Testis (tissue), 5 donors: ENCODE measurements at places on chromosomes 12 and 14.

GRCh38 chr14:37061697-37062096 is 110.7 kb downstream of the SLC25A21 start:
- H3K27ac ChIP-seq = peak overlapping the region; percentile 41
- H3K4me1 ChIP-seq = peaks cover 5% of the 10 kb centered on the region
- H3K4me3 ChIP-seq = no peak overlapping the region
- no peak for DNase-seq
- H3K27me3 ChIP-seq = no peaks in the 10 kb centered on the region

- H3K4me1 ChIP-seq = no peaks in the 10 kb centered on the region
- H3K27ac ChIP-seq = no peak overlapping the region
Observed at GRCh38 chr14:52609445-52610044, 56.9 kb downstream of the GPR137C start.

GRCh38 chr14:103067231-103067954 is 10.0 kb upstream of the CDC42BPB start:
- no peak overlapping the region for H3K27ac ChIP-seq
- H3K4me3 ChIP-seq = no peak overlapping the region
- H3K36me3 ChIP-seq = no peaks in the 10 kb centered on the region
- no peaks in the 10 kb centered on the region for H3K27me3 ChIP-seq

- H3K36me3 ChIP-seq = no peaks in the 10 kb centered on the region
- no peak for DNase-seq
- no peaks in the 10 kb centered on the region for H3K27me3 ChIP-seq
- H3K27ac ChIP-seq = no peak overlapping the region
- no peak overlapping the region for H3K4me3 ChIP-seq
- H3K4me1 ChIP-seq = no peaks in the 10 kb centered on the region
Observed at GRCh38 chr14:50107850-50108249, 8.5 kb downstream of the VCPKMT start.

- no peak overlapping the region for H3K4me3 ChIP-seq
- H3K27me3 ChIP-seq = no peaks in the 10 kb centered on the region
- no peak for DNase-seq
- H3K4me1 ChIP-seq = no peaks in the 10 kb centered on the region
- no peaks in the 10 kb centered on the region for H3K36me3 ChIP-seq
Observed at GRCh38 chr12:124238886-124239285, 56.0 kb upstream of the RFLNA start.

GRCh38 chr12:51714666-51715065 is 123.6 kb downstream of the SCN8A start:
- no peaks in the 10 kb centered on the region for H3K36me3 ChIP-seq
- H3K27me3 ChIP-seq = no peaks in the 10 kb centered on the region
- no peak overlapping the region for H3K4me3 ChIP-seq
- DNase-seq = no peak

GRCh38 chr12:93089805-93090569 is 160.9 kb upstream of the EEA1 start:
- H3K4me1 ChIP-seq = no peaks in the 10 kb centered on the region
- H3K4me3 ChIP-seq = no peak overlapping the region
- no peak for DNase-seq
- no peaks in the 10 kb centered on the region for H3K27me3 ChIP-seq

- no peak for DNase-seq
- no peaks in the 10 kb centered on the region for H3K27me3 ChIP-seq
Observed at GRCh38 chr14:62280366-62280765, 518.1 kb downstream of the SNAPC1 start.

- H3K36me3 ChIP-seq = no peaks in the 10 kb centered on the region
- H3K4me3 ChIP-seq = no peak overlapping the region
- H3K27me3 ChIP-seq = no peaks in the 10 kb centered on the region
- no peak overlapping the region for H3K27ac ChIP-seq
- H3K4me1 ChIP-seq = no peaks in the 10 kb centered on the region
Observed at GRCh38 chr12:76863837-76864236, 15.0 kb downstream of the CSRP2 start.

- H3K27ac ChIP-seq = no peak overlapping the region
- no peaks in the 10 kb centered on the region for H3K27me3 ChIP-seq
- peak; percentile 48 for DNase-seq
- no peak overlapping the region for H3K4me3 ChIP-seq
- H3K36me3 ChIP-seq = no peaks in the 10 kb centered on the region
Observed at GRCh38 chr14:67583711-67584644, 16.1 kb downstream of the PIGH start.

- H3K27me3 ChIP-seq = no peaks in the 10 kb centered on the region
- H3K4me3 ChIP-seq = no peak overlapping the region
- H3K36me3 ChIP-seq = no peaks in the 10 kb centered on the region
Observed at GRCh38 chr14:88518592-88519512, 36.0 kb downstream of the PTPN21 start.

DNA sequence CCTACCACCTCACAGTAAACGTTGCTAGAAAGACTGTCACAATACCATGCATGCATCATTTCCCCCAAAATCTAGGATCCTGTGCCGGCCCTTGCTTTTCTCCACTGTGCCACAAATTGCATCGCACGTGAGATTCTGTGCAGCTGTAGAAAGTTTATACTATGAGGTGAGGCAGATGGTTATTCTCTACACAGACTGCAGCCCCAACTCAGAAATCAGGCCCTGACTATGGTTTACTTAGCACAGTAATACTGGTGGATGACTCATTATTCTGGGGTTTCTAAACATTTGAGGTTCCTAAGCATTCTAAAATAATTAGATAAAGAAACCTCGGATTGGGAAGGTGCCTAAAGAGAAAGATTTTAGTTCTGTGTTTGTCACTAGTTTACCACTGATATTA is 163.8 kb upstream of the CCDC198 start:
- no peak overlapping the region for H3K4me3 ChIP-seq
- H3K4me1 ChIP-seq = no peaks in the 10 kb centered on the region
- H3K27ac ChIP-seq = no peak overlapping the region
- no peaks in the 10 kb centered on the region for H3K36me3 ChIP-seq

DNA sequence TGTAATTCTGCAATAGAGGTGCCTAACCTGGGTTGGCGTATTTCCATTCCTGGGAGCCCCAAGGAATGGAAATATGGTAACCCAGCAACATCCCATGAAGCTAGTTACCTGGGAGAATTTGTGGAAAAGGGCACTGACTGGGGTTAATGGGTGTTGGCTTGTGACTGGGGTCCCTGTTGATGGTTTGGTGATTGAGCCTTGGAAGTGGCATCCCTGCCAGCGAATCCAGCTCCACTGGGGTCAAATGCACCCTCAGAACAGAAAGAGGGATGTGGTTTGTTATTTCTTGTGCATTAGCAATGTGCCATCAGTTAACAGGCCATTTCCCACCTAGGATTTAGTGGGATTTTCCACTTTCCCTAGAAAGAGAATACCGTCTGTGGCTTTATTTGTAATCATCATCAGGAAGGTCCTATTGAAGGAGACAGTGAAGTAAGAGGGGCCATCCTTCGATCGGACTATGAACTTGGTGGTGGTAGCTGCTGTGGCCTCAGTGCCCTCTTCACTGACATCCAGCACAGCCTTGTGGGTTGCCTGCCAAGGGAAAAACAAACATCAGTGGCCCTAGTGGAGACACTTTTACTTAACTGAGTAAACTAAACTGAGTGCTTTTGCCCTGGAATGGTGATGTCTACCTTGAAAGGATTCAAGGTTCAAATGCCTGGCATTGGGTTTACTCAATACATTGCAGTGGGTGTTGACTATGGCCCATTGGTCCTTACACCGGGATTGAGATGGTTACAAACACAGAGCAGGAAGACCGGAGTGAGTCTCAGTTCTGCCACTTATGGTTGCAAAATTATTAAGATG is 10.4 kb upstream of the SERPINA11 start:
- H3K4me3 ChIP-seq = no peak overlapping the region
- no peaks in the 10 kb centered on the region for H3K4me1 ChIP-seq
- H3K27ac ChIP-seq = no peak overlapping the region
- no peak for DNase-seq
- no peaks in the 10 kb centered on the region for H3K27me3 ChIP-seq

- H3K27me3 ChIP-seq = no peaks in the 10 kb centered on the region
- no peaks in the 10 kb centered on the region for H3K36me3 ChIP-seq
- H3K27ac ChIP-seq = no peak overlapping the region
- no peak for DNase-seq
- H3K4me1 ChIP-seq = peaks cover 11% of the 10 kb centered on the region
- H3K4me3 ChIP-seq = no peak overlapping the region
Observed at GRCh38 chr14:103158688-103159087, 35.4 kb downstream of the TNFAIP2 start.

DNA sequence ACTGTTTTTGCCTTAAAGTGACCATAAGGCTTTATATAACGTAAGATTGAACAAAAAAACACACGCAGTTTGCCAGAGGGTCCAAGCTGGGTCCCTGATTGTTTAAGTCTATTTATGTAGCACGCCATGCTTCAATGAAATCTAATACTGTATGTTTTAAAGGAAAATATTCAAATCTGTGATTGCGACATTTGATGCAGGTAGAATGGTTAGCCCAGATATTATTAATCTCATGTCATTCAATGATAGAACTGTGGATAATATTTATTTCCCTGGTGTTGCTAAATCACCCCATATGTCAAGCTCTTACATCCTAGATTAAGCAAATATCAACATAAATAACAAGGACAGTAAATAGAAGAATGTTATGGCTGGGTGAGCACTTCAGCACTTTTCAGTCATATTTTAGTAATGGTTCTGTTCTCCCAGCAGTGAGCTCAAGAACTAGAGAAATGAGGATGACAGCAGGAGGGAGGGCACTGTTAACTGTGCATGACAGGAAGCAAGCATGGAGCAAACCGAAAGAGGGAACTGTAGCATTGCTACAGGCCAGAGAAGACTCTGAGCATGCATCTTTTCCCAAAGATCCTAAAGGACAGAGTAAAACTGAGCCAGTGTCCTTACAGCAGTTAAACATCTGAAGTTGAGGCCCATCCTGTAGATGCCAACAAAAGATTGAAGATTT is 465.7 kb upstream of the MGAT4C start:
- H3K4me3 ChIP-seq = no peak overlapping the region
- DNase-seq = no peak
- H3K27ac ChIP-seq = no peak overlapping the region
- no peaks in the 10 kb centered on the region for H3K27me3 ChIP-seq
- H3K4me1 ChIP-seq = no peaks in the 10 kb centered on the region
- H3K36me3 ChIP-seq = no peaks in the 10 kb centered on the region

GRCh38 chr12:100718187-100718586 is 76.4 kb upstream of the ANO4 start:
- H3K27me3 ChIP-seq = no peaks in the 10 kb centered on the region
- no peaks in the 10 kb centered on the region for H3K4me1 ChIP-seq
- no peak overlapping the region for H3K27ac ChIP-seq
- no peak for DNase-seq
- no peaks in the 10 kb centered on the region for H3K36me3 ChIP-seq
- no peak overlapping the region for H3K4me3 ChIP-seq

- no peaks in the 10 kb centered on the region for H3K4me1 ChIP-seq
- H3K27me3 ChIP-seq = no peaks in the 10 kb centered on the region
- H3K27ac ChIP-seq = no peak overlapping the region
- H3K4me3 ChIP-seq = no peak overlapping the region
- no peaks in the 10 kb centered on the region for H3K36me3 ChIP-seq
Observed at GRCh38 chr12:80041071-80041470, 58.3 kb upstream of the OTOGL start.

- no peaks in the 10 kb centered on the region for H3K36me3 ChIP-seq
- H3K4me1 ChIP-seq = no peaks in the 10 kb centered on the region
- no peak overlapping the region for H3K4me3 ChIP-seq
- H3K27me3 ChIP-seq = no peaks in the 10 kb centered on the region
- DNase-seq = no peak
- H3K27ac ChIP-seq = no peak overlapping the region
Observed at GRCh38 chr14:51455041-51455835, 196.5 kb upstream of the FRMD6 start.

- DNase-seq = no peak
- H3K4me3 ChIP-seq = no peak overlapping the region
- no peak overlapping the region for H3K27ac ChIP-seq
- no peaks in the 10 kb centered on the region for H3K36me3 ChIP-seq
Observed at GRCh38 chr14:37411079-37411735, 183.8 kb downstream of the FOXA1 start.

DNA sequence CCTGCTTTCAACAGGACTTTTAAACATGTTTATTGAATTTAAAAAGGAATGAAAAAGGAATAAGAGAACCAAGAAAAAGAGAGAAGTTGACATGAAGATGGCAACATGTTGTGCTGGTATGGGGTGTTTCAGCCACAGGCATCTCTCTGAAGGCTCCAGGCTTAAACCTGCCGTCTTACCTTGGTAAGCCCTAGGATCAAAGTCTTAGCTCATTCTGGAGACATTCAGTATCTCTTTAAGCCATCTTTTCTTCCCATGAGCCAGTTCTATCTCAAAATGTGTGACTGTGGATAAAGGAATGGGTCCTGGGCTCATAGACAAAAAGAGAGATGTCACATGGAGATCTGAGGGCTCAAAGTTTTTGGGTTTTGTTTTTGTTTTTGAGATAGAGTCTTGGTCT is 1.6 kb upstream of the TFCP2 start:
- no peak for DNase-seq
- H3K27ac ChIP-seq = no peak overlapping the region
- H3K36me3 ChIP-seq = no peaks in the 10 kb centered on the region
- H3K4me3 ChIP-seq = no peak overlapping the region

- H3K36me3 ChIP-seq = no peaks in the 10 kb centered on the region
- H3K4me3 ChIP-seq = no peak overlapping the region
- DNase-seq = no peak
- H3K4me1 ChIP-seq = no peaks in the 10 kb centered on the region
- no peaks in the 10 kb centered on the region for H3K27me3 ChIP-seq
Observed at GRCh38 chr14:81123811-81124210, 96.9 kb downstream of the GTF2A1 start.

- H3K27ac ChIP-seq = no peak overlapping the region
- H3K36me3 ChIP-seq = no peaks in the 10 kb centered on the region
- no peaks in the 10 kb centered on the region for H3K4me1 ChIP-seq
- H3K27me3 ChIP-seq = no peaks in the 10 kb centered on the region
- no peak for DNase-seq
Observed at GRCh38 chr12:93009533-93009932, 80.4 kb upstream of the EEA1 start.

DNA sequence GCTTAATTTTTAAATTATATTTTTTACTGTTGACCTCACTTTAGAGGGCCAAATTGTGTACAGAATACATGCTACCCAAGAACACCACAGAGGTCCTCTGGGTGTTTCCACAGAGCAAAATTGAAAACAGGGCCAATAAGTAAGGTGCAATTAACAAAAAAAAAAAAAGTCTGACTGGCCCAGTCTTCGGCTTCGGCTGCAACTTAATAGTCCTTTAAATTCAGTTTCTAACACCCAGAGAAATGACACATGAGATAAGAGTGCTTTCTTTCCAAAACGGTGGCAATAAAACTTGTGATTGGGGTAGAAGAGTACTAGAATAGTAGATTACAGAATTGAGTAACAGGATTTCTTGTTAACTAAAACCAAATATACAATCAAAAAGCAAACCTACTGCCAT is 81.3 kb downstream of the MED13L start:
- H3K4me1 ChIP-seq = peaks cover 22% of the 10 kb centered on the region
- DNase-seq = no peak
- H3K4me3 ChIP-seq = no peak overlapping the region
- no peaks in the 10 kb centered on the region for H3K36me3 ChIP-seq
- H3K27ac ChIP-seq = no peak overlapping the region

GRCh38 chr12:24535334-24536069 is 413.4 kb downstream of the BCAT1 start:
- H3K27me3 ChIP-seq = no peaks in the 10 kb centered on the region
- peak overlapping the region; percentile 39 for H3K27ac ChIP-seq
- H3K4me1 ChIP-seq = peaks cover 4% of the 10 kb centered on the region
- no peak for DNase-seq
- H3K36me3 ChIP-seq = no peaks in the 10 kb centered on the region

GRCh38 chr12:53036802-53037201 is 13.1 kb upstream of the TNS2 start:
- H3K27me3 ChIP-seq = no peaks in the 10 kb centered on the region
- no peak overlapping the region for H3K27ac ChIP-seq
- H3K4me3 ChIP-seq = no peak overlapping the region
- DNase-seq = no peak
- peaks cover 9% of the 10 kb centered on the region for H3K4me1 ChIP-seq
